ENCODE measurements at places on chromosomes 16 and 17.

- no peak for DNase-seq
These were observed 84.3 kb downstream of the TMEM132E start for GRCh38 chr17:34663714-34664113.

GRCh38 chr17:4163951-4164350, 21.0 kb downstream of the CYB5D2 start:
- DNase-seq = no peak

GRCh38 chr16:77822661-77823060, 34.3 kb downstream of the VAT1L start:
- no peak for DNase-seq

- DNase-seq = no peak
These were observed 10.7 kb downstream of the TAOK1 start for GRCh38 chr17:29400818-29401217.

DNA sequence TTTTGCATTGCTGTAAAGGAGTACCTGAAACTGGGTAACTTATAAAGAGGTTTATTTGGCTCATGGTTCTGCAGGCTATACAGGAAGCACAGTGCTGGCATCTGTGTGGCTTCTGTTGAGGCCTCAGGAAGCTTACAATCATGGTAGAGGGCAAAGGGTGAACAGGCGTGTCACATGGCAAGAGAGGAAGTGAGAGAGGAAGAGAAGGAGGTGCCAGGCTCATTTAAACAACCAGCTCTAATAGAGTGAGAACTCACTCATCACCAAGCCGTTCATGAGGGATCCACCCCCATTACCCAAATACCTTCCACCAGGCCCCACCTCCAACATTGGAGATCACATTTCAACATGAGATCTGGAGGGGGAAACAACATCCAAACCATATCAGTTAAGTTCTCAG, 16.4 kb upstream of the CLEC19A start:
- DNase-seq = no peak

DNA sequence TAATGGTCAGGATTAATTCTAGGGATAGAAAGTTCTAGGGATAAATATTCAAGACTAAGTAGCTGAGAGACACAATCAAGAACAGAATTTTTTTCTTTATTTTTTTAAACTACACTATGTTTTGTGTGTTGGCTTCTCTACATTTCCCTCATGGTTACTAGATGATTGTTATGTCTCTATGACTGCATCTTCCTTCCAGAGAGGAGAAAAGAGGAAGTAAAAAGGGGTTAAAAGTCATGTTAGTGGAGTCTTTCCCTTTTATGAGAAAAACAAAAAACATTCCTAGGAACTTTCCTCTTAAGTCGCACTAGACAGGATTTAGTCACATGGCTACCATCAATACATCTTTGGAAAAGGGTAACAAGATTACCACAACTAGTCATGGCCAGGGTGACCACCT, 375.0 kb downstream of the KCNJ2 start:
- DNase-seq = no peak

Measured in spleen (tissue), 13 donors.